ENCODE measurements at places on chromosomes 7 and 10. TPM values are rescaled to one million over a fixed set of nuclear protein-coding genes. Genes with fewer than 3 reads are reported as not detected.
A peak's percentile ranks its signal among the peaks of the same experiment; 100 is the strongest.

DNA sequence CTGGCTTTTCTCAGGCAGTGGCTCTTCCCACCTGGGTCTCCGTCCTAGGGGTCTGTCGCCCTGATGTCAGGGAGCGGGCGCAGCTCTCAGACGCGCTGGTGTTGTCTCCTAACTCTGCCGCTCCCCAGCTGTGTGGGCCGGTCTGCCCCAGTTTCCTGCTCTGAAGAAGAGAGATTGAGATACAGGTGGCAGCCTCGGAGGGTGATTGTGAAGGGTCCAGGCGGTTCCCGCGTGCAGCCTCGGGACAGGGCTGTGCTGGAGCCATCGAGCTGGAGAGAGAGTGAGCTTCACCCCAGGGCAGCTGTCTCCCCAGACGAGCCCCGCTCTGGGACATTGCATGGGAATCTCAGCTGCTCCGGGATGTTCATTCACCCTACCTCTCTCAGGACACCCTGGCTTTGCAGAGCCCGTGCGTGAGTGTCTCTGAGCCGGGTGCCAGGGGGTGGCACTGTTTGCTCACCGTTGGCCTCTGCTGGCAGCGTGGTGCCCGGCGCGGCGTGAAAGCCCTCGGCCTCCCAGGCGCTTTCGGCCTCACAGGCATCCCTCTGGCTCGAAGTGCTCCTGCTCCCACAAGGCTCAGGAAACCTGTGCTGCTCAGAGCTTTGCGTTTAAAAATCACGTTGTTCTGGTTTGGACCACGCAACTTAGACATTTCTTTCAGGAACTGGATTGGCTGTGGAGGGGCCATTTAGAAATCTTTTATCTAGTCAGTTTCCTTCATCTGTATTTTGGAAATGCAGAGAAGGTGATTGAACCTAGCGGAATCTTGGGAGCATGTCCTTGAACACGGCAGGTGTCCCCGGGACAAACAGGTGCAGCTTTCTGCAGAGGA, 33.8 kb upstream of the ZFAND2A start:
- DNase-seq = peak; percentile 51

DNA sequence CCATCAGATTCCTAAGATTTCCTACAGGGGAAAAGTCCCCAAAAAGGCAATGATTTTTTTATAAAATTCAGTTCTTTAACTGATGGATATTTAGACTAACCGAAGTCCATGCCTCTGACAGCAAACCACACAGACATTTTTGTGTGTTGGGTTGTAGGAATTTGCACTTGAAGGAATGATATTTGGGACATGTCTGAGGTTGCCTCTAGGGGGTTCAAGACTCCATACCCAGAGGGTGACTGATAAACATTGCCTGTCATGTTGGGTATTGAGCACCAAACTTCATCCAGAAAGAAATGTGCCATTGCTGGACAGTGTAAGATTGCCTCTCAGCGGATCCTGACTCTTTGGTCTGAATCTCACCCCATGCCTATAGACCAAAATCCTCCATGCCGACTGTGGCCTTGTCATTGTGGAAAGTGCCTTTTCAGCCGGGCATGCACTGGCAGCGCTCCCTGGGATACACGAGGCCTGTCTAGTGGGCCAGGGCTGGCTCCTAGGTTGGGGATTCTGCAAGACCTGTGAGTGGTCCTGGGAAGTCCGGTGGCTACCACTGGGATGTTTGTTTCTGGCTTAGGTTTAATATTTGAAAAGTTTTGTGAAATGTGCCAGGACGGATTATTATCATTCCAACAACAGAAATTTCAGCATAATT, 252.9 kb downstream of the WDR37 start:
- DNase-seq = no peak

DNA sequence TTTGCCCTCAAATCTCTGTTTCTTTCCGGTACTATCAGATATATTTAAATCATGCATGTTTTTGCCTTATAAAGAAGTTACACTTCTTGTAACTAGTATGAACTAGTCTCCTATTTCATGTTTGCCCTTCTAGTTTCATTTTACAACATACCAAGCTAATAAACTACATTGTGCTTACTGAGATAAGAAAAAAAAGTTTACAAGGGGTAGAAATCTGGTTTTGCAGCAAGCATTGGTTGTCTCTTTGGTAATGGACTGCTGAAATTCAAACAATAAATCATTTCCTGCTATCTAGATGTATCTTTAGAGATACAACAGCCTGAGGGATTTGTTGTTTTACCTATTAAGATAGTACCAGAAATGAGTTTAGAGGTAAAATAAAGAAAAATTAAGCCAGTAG, 18.8 kb downstream of the PTTG1IP2 start:
- DNase-seq = no peak

DNA sequence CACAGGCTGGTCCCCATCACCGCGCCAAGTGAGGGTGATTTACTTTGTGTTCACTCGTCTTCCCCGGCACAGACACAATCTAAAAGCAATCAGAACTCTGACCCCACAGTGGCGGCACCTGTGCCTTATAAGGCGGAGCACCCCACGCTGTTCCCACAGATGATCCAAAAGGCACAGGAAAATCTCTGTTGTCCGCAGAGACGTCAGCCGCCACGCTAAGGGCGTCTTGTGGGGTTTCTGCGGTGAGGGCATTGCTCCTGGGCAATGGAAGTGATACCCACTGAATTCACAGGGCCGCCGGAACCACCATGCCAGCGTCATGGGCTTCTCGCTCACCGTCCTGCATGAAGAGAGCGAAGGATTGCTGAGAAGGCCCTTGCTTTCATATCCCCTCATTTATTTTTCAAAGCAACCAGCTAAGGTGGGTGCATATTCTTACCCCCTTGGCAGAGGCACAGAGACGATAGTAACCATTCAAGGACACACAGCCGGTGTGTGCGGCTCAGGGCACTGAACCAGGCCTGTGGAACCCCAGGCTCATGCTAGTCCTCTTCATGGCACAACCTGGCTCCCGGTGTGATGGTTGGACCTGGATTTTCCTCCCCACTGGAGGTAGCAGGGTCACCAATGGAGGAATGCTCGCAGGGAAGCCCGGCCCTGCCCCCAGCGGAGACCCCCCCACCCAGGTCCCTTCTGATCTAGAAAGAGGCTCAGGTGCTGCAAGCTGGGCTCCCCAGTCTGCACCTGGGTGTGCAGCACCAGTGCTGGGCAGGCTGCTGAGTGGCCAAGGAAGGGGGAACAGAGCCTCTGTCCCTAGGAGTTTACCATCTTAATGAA, 279.0 kb downstream of the TCERG1L start:
- no peak for DNase-seq

DYDC2 gene
- not detected for total RNA-seq

GRCh38 chr10:36066102-36066501, 424.0 kb upstream of the FZD8 start:
- DNase-seq = no peak

RELN gene
- total RNA-seq = not detected

DNA sequence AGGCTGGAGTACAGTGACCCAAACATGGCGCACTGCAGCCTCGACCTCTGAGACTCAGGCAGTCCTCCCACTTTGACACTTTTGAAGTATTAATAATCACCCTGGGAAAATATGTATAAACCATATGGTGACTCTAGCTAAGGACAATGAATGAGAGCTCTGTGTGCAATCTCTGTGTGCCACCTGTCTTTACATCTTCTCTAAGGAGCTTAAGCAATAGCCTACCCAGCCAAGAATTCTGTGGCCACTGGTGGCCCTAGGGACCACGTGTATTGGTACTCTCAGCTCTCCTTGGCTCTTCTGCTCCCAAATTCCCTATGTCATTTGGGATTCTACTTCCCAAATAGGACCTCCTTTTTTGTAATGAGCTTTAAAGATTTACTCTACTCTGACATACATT, 23.7 kb downstream of the FGF8 start:
- no peak for DNase-seq

- no peak for DNase-seq
Observed at GRCh38 chr7:95897557-95898251, 125.3 kb downstream of the DYNC1I1 start.

- no peak for DNase-seq
Observed at GRCh38 chr7:45890902-45891461, 2.7 kb downstream of the IGFBP1 start.

GRCh38 chr10:88458209-88458608, 124.9 kb downstream of the RNLS start:
- DNase-seq = no peak

MMP21 gene
- total RNA-seq = not detected

TSPAN13 gene
- 0.52 TPM for total RNA-seq

Measured in activated naive CD4-positive, alpha-beta T cell treated with anti-CD3 and anti-CD28 coated beads for 36 hours (primary cell).